ENCODE measurements at places on chromosomes 13 and 19. TPM values are rescaled to one million over a fixed set of nuclear protein-coding genes. Genes with fewer than 3 reads are reported as not detected.

The SLC25A42 gene
- total RNA-seq: 7.9 TPM

DNA sequence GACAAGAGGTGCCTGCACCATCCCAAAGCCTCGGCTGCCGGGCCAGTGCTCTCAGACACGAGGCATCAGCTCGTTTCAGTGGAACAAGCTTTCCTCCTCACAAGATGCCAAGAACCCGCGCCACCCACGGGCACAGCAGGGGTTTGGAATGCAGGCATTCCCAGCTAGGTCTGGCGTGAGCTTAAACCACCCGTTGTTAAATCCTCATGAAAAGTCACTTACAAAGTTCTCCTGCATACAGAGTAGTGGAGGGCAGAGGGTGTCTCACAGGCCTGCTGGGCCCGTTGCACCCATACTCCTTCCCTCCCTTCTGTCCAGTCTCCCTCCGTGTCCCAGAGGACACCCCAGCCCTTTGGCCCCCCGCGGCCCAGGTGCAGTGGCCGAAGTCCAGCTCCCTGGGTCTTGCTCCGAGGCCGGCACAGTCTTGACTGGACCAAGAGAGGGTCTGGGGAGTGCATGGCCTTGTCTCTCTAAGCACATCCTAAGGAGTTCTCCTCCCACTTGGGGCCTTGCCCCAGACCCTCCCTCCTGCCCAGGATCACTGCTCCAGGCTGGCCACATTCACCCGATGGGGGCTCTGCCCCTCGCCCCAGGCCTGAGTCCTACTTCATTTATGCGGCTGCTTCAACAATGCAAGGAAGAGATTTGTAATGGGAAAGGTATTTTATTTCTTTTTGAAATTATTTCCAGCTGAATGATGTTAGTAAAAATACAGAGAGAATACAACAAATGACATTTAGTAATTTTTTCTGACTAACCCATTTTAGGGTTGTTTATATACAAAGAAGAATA is 35.2 kb upstream of the GRTP1 start:
- no peaks in the 10 kb centered on the region for H3K4me1 ChIP-seq
- H3K27ac ChIP-seq: no peak overlapping the region
- DNase-seq: no peak
- no peaks in the 10 kb centered on the region for H3K36me3 ChIP-seq
- H3K27me3 ChIP-seq: no peaks in the 10 kb centered on the region

- H3K4me1 ChIP-seq: peaks cover 5% of the 10 kb centered on the region
- peaks cover 4% of the 10 kb centered on the region for H3K27me3 ChIP-seq
- DNase-seq: no peak
Measured at GRCh38 chr19:18093439-18094161, 4.0 kb upstream of the MAST3 start.

- no peak overlapping the region for H3K4me3 ChIP-seq
- H3K27ac ChIP-seq: no peak overlapping the region
- no peaks in the 10 kb centered on the region for H3K36me3 ChIP-seq
Measured at GRCh38 chr19:17255150-17255621, 9.4 kb downstream of the USHBP1 start.

All from colonic mucosa (tissue), 4 donors.